Stimulated activated CD8-positive, alpha-beta memory T cell treated with anti-CD3 and anti-CD28 coated beads, Interleukin-7, amount 100 ng/mL, for 24 hours (primary cell): ENCODE measurements at places on chromosomes 7 and 10.

DNA sequence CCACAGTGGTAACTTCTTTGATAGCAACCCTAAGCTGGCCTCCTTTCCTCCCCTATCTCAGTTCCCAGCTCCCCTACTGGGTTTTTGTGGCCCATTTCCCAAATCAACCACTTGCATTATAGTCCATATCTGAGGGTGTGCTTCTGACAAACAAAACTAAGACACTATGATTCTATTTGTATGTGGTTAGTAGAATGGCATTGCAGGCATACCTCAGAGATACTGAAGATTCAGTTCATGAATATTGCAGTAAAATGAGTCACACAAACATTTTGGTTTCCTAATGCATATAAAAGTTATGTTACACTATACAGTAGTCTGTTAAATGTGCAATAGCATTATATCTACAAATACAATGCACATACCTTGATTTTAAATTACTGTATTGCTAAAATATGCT is 15.4 kb upstream of the TMEM243 start:
- DNase-seq, result no peak

GRCh38 chr7:77800730-77801129 is 2.2 kb downstream of the PHTF2 start:
- DNase-seq, result no peak

- DNase-seq, result no peak
Observed at GRCh38 chr10:23955456-23956225, 253.3 kb upstream of the KIAA1217 start.

- no peak for DNase-seq
Observed at GRCh38 chr7:127911968-127912511, 119.2 kb downstream of the LRRC4 start.

- no peak for DNase-seq
Observed at GRCh38 chr7:107387128-107387527, 82.7 kb upstream of the GPR22 start.

DNA sequence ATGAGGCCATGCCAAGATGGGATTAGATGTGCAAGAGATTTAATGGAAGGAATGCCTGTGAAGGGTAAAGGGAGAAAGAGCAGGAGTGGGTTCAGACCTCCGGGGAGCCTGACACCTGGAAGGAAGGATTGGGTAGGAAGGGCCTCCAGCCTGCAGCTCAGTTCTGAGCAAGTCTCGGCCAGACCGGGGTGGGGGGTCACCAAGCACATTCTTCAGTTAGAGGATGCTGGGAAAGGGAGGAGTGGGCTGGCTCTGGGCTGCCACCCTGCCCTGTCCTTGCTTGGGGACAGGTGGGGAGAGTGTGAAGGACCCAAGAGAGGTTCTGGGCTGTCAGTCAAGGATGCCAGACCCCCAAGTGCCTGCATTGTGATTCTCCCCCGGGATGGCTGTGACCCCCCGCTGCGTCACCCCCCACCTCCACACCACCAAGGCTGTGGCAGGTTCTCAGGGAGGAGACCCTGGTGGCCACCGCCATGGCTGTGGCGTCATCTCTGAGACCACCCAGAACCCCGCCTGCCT is 16.5 kb upstream of the PRKAG2 start:
- no peak for DNase-seq

DNA sequence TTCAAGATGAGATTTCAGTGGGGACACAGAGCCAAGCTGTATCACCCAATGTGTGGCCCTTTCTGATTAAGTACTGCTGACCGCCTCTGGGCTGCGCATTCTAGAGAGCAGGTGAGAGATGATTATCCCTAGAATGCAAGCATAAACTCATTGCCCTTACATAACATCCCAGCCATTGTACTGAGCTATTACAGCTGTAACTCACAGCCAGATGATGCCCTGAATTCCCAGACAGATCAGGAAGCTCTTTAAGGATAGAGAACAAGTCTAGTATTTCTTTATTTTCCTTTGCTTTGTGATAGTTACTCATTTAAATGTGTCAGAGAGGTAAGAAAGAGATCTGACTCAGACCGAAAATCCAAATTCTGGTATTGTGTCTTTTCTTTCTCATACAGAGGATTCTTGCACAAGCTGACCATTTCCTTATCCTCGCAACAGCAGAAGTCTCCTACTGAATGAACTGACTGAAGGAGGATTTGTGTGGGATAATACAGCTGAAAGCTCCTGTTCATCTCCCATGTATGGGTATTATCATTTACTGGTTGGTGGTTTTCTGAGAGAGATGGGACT is 58.4 kb downstream of the ZNF22 start:
- no peak for DNase-seq
